Kidney (tissue), 22 donors: ENCODE measurements at places on chromosomes 5 and 9. TPM values are rescaled to one million over a fixed set of nuclear protein-coding genes. Genes with fewer than 3 reads are reported as not detected.

DNA sequence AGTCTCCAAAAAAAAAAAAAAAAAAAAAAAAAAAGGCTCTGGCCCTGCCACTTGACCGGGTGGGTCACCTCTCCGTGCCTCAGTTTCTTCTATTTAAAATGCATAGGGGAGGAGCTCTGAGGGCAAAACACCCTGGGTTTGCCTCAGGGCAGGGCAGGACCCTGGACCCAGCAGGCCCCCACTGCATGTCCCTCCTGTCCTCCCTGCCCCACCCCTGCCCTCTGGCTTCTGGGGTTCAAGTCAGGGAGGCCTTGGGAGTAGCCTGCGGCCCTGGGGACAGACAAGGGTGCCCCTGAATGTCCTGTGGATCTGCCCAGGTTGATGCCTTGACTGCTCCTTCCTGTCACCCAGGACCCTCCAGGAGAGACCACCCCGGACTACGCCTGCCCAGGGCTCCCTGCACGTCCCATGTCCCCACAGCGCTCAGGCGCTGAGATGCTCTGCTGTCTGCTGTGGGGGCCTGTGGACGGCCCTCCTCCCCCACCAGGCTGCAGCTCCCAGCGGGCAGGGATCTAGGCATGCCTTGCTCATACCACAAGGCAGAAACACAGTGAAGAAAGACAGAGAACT, 35.4 kb downstream of the ADAMTS2 start:
- no peaks in the 10 kb centered on the region for H3K4me1 ChIP-seq
- no peak overlapping the region for H3K4me3 ChIP-seq
- H3K27ac ChIP-seq = no peak overlapping the region
- H3K36me3 ChIP-seq = no peaks in the 10 kb centered on the region
- H3K27me3 ChIP-seq = no peaks in the 10 kb centered on the region

- no peak for DNase-seq
- H3K4me3 ChIP-seq = peak overlapping the region; percentile 83
- no peak overlapping the region for H3K27ac ChIP-seq
- H3K36me3 ChIP-seq = no peaks in the 10 kb centered on the region
- H3K27me3 ChIP-seq = no peaks in the 10 kb centered on the region
- H3K4me1 ChIP-seq = no peaks in the 10 kb centered on the region
Observed at GRCh38 chr5:77852068-77852513, 76.0 kb upstream of the TBCA start.

DNA sequence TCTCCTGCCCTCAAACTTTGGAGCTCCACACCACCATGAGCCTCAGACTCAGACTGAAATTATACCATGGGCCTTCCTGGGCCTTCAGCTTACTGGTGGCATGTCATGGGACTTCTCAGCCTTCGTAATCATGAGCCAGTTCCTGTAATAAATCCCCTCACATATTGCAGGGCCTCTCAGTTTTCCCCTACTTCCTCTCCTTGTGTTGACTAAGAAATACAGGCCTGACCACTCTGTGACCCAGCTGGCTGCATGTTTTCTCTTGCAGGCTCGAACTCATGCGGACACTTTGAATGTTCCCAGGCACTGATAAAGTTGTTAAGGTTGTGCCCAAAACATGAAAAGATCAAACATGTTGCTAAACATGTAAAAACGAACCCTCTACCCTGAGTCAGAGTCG, 26.2 kb upstream of the SHC3 start:
- H3K36me3 ChIP-seq = no peaks in the 10 kb centered on the region
- no peaks in the 10 kb centered on the region for H3K4me1 ChIP-seq
- no peaks in the 10 kb centered on the region for H3K27me3 ChIP-seq
- DNase-seq = no peak

TGFBI gene
- polyA plus RNA-seq = 36.4 TPM

AIF1L gene
- 439 TPM for polyA plus RNA-seq

FLT4 gene
- polyA plus RNA-seq = 6.9 TPM

DNA sequence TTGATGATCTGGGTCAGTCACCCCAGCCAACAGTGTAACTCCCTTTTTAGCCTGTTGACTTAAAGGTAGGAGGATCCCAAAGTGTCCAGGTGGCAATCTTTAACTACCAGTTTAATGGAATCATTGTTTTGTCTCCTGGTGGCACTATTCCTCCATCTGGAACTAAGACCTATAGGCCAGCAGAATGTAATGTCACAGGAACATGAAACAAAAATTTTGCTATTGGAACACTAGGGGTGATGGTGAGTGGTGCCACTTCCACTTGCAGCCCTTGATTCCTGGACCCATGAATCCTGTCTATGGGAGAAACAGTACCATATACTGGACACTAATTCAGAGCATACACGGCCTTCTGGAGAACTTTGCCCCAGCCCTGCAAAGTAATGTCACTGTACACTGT, 219.5 kb upstream of the RASA1 start:
- no peaks in the 10 kb centered on the region for H3K36me3 ChIP-seq
- H3K27ac ChIP-seq = no peak overlapping the region
- no peak overlapping the region for H3K4me3 ChIP-seq
- DNase-seq = no peak
- H3K4me1 ChIP-seq = no peaks in the 10 kb centered on the region

GRCh38 chr5:138966236-138966985, 91.3 kb upstream of the LRRTM2 start:
- peaks cover 56% of the 10 kb centered on the region for H3K4me1 ChIP-seq
- H3K36me3 ChIP-seq = no peaks in the 10 kb centered on the region
- no peak for DNase-seq

- no peak overlapping the region for H3K27ac ChIP-seq
- no peak for DNase-seq
- no peak overlapping the region for H3K4me3 ChIP-seq
- H3K27me3 ChIP-seq = no peaks in the 10 kb centered on the region
Observed at GRCh38 chr9:94479757-94480156, 75.1 kb upstream of the PCAT7 start.

GRCh38 chr5:125699860-125700259, 723.3 kb upstream of the GRAMD2B start:
- H3K36me3 ChIP-seq = no peaks in the 10 kb centered on the region
- H3K4me3 ChIP-seq = no peak overlapping the region
- H3K27ac ChIP-seq = no peak overlapping the region
- no peak for DNase-seq
- peaks cover 2% of the 10 kb centered on the region for H3K4me1 ChIP-seq

DNA sequence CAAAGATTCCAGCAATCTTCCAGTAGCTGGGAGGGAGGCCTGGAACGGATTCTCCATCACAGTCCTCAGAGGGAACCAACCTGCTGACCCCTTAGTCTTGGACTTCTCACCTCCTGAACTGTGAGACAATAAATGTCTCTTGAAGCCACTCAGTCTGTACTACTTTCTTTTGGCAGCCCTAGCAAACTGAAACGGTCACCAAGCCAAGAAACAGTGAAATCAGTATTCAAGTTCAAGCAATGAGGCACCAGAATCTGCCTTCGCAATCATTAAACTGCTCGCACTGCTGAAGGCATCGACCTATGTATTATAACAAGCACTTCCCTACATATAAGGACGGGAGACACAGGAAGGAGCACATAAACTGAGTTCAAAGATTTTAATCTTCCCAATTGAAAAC, 120.6 kb upstream of the PUM3 start:
- H3K27me3 ChIP-seq = no peaks in the 10 kb centered on the region
- no peak overlapping the region for H3K27ac ChIP-seq

DNA sequence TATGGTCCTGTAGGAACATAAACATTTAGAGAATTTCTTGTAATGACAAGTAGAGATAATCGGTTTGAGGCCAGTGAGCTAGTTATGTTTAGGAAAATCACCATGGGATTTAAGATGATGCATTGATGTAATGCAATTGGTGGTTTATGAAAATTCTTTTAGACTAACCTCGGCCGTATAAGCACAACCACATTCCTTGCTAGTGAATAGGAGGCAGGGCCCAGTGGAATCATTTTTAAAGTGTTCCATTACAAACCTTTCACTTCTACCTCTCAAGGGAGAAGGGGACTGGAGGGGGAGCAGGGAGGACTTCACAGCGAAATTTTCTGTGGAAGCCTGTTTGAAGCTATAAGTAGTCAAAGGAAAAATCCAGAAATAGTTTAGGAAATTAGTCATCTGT, 71.8 kb upstream of the NFIL3 start:
- H3K27ac ChIP-seq = no peak overlapping the region
- no peak for DNase-seq
- H3K36me3 ChIP-seq = no peaks in the 10 kb centered on the region
- H3K27me3 ChIP-seq = no peaks in the 10 kb centered on the region

DNA sequence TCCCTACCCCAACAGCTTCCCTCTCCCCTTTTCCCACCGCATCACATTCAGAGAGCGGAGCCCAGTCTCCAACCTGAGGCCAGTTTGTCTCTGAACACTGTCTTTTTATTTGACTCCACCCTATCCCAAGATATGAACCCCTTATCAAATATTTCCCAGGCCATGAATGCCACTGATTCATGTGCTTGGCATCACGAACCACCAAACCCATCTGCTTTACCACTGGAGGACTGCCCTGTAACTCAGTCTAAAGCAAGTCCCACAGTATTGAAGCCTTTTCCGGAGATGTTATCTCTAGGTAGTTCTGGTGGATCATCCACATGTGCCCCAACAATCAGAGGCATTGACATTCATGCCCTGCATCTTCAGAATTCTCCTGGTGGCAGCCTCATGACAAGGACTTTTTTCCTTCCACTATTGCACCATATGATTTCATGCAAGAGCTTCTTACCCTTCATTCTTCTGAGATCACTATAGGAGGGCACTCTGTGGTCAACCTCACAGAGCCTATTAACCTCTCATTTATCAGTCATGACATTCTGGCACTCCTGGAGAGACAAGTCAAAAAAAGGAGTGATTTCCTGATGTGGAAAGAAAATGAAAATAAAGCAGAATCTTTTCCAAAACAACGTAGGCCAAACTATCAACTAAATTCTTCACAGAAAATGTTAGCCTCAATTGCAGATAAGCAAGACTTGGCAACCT, 12.3 kb upstream of the SPATA31D4 start:
- no peaks in the 10 kb centered on the region for H3K4me1 ChIP-seq
- no peak overlapping the region for H3K27ac ChIP-seq
- no peak for DNase-seq

DNA sequence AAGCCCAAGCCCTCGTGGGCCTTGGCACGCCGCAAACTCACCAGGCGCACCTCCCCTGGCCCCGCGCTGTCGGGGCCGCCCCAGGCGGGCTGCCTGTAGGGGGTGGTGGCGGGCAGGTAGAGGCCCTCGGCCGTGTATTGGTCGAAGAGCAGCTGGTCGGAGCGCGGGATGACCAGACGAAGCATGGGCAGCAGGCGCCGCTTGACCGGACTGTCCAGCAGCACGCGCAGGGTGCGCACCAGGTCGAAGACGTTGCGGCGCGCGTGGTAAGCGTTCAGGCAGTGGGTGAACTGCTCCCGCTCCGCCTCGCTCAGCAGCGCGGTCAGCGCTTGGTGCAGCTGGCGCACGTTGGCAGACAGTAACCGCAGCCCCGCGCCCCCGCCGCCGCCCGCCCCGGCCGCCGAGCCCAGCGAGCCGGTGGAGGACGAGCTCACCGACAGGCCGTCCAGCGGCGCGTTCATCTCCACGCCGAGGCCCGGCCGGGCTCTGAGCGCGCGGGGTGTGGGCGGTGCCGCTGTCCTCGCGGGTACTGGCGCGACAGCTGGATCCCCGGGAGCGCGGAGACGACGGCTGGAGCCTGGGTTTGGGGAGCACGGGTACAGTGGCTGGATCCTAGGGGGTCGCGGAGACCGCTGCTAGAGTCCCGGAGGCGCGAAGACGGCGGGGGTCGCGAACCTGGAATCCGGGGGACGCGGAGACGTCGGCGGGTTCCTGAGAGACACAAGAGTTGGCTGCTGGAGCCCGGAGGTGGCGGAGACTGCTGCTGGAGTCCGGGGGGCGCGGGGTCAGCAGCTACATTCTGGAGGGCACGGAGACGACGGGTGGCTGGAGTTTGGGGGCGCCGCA, 709 bp downstream of the WHRN start:
- peaks cover 12% of the 10 kb centered on the region for H3K4me1 ChIP-seq
- H3K27ac ChIP-seq = peak overlapping the region; percentile 72
- no peaks in the 10 kb centered on the region for H3K27me3 ChIP-seq
- peak; percentile 67 for DNase-seq
- no peaks in the 10 kb centered on the region for H3K36me3 ChIP-seq

DNA sequence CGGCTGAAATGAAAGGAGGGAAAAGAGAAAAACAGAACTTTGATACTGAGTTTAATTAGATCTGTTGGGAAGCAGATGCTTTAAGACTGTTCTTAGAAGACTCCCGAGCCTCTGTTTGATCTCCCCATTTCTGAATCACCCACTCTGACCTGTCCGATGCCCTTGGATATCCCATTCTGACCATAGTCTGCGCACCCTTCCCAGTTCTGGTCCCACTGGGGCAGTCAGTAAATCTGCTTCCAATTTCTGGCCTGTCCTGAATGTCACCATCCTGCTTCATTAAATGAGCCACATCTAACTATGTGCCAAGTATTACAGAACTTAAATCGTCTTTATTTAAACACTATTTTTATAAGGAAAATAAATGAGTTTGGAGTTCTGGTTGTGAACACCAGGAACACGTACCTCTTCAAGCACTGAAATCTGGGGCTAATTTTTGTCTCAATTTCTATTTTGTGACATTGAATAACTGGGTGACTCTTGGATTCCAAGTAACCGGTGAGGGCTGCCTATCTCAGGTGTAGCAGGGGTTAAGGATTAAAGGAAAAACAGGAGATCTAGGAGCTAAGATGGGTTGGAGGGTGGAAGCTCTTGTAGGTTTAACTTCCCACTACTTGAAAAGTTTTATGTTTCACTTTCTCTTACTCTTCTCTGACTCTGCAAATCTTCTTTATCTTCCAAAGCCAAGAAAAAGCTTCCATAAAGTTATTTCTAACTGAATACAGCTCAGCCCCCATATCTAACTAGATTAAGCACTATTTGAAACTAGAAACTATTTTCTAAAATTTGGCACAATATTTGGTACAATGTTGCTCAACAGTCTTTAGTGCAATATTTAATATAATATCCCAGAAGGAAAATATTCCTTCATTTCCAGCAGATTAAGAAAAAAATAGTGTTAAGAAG, 40.1 kb downstream of the ALDH1A1 start:
- peaks cover 15% of the 10 kb centered on the region for H3K36me3 ChIP-seq
- no peak for DNase-seq
- H3K4me1 ChIP-seq = no peaks in the 10 kb centered on the region
- no peak overlapping the region for H3K4me3 ChIP-seq

GRCh38 chr5:178396796-178397720, 164.5 kb upstream of the PHYKPL start:
- H3K36me3 ChIP-seq = no peaks in the 10 kb centered on the region
- peak; percentile 92 for DNase-seq
- H3K27ac ChIP-seq = no peak overlapping the region

SNCB gene
- not detected for polyA plus RNA-seq

DNA sequence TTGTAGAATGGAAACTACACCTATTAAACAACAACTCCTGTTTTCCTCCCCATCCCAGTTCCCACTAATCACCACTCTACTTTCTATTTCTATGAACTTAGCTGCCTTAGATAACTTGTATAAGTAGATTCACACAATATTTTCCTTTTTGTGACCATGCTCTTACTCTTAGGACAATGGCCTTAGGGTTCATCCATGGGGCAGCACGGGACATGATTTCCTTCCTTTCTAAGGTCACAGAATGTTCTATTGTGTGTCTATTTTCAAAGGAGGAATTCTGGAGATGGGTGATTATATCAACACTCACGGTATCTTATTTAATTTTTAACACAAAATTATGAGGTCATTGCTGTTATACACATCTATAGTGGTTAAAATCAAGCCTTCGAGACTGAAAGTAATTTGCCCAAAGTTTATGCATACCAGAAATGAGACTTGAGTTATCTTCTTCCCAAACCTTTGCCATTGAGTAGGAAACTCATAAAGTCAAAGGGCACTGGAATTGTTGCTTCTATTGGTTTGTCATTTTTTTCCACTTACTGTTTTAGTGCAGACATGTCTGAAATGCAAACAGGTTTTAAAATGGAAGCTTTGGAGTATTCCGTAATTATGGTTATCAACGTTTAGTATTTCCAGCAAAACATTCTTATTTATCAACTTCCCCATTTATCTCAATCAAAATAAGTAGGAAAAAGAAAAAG, 23.6 kb downstream of the CTSL start:
- no peaks in the 10 kb centered on the region for H3K27me3 ChIP-seq
- no peak overlapping the region for H3K4me3 ChIP-seq
- no peaks in the 10 kb centered on the region for H3K36me3 ChIP-seq
- no peak for DNase-seq
- no peak overlapping the region for H3K27ac ChIP-seq
